ENCODE measurements at places on chromosomes 11 and 22.

DNA sequence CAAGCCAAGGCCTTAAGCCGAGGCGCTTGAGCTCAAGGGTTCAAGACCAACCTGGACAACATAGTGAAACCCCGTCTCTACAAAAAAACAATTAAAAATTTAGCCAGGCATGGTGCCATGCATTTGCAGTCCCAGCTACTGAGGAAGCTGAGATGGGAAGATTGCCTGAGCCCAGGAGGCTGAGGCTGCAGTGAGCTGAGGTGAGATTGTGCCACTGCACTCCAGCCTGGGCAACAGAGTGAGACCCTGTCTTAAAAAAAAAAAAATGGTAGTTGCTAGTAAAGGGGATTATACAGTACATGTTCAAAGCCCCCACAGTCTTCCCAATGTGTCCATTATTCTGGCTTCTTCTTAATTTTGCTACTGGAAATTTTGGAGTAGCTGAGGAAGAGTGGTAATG, 18.2 kb downstream of the CABIN1 start:
- no peak for DNase-seq

DNA sequence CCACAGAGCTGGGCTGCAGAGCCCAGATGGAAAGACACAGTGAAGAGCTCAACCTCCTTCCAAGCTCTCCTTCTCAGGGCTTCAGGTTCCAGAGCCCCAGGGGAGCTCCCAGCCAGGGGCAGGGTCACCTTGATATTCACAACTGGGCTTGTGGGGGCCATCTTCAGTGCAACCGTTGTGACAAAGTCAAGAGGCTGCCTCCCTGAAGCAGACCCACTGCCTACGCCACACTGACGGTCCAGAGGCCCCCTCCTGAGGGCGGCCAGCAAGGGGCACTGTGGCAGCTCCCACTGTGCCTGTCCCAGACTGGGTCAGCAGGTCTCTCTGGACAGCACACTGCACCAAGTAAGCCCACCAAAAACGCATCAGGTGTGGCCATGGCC, 84.1 kb downstream of the DGCR2 start:
- DNase-seq = no peak

DNA sequence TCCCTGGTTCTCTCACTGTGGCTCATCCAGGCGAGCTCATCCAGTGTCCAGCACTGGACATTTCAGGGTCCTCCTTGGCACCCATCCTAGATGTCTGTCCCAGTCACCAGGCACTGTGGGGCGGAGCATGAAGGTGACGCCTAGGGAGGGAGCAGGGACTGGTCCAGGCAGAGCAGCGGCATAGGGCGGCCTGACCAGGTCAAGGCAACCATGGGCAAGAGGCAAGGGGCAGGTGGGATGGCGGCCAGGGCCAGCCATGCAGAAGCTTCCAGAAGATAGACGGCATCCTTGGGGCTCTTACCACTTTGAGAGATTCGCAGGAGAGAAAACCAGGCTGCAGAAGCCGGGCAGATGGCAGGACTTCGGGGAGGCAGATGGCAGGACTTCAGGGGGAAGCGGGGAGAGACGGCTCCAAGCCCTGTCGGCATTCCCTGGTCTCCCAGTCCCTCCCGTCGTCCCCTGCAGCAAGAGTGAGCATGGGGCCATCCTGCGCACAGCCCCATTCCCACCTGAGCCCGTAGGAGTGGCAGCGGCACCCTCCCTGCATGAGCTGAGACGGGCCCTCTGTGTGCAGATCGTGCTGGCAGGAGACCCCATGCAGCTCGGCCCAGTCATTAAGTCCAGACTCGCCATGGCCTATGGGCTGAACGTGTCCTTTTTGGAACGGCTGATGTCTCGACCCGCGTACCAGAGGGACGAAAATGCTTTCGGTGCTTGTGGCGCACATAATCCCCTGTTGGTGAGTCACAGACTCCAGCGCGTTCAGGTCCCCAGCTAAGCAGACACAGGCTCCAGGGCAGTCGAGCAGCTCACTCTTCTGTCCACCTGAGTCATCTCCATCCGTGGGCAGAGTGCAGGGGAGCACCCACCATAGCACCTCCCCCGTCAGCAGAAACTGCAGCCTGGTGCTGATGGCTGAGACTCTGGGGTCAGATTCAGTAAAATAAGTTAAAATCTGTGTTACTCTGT, 20.1 kb upstream of the PANX2 start:
- no peak for DNase-seq

DNA sequence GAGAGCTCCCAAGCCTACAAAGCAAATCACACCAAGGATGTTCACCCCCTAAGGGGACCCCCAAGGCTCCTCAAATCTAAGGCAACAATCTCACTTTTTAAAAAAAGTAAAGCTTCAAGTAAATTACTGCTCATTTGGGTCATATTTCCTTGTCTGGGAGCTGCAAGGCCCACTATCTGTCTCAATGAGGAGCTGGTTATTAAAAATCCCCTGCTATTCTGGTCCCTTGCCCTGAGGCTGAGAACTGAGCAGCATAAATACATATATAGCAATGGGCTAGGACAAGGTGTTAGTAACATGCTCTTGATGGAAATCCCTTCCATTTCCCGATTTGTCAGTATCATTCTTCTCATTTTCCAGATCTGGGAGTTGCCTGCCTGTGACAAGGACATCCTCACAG, 119.2 kb downstream of the ETS1 start:
- DNase-seq = no peak

DNA sequence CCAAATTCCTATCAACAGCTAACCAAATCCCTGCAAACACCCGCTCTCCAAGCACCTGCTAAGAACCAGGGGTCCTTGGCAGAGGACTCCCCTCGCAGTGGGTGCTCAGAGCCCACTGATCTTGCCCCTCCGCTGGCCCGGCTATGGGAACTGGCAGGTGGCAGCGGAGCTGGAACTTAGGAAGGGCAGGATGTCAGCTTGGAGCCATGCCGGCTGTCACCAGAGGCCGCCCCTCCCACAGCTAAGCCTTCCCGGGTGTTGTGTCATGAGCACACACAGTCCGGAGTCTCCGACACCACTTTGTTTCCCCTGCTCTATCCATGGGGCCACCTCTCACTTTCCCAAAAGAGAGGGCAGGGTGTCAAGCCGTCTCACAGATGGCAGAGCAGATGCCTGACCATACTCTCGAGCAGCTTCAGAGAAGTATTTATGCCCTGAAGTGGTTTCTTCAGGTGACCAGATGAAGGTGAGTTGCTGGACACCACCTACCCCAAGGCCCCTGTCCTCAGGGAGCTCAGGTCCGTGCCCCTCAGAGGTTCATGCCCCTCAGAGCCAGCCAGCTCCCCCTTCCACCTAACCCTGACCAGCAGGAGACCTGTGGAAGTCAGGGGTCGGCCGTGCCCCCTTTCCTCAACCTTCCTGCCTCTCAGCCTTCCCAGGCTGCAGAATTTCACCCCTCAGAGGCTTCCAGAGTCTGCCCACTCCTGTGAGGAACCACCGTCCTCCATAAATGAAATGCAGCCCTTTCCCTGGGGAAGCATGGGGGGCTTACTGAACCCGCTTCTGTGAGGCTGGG, 545.7 kb upstream of the B3GAT1 start:
- no peak for DNase-seq

DNA sequence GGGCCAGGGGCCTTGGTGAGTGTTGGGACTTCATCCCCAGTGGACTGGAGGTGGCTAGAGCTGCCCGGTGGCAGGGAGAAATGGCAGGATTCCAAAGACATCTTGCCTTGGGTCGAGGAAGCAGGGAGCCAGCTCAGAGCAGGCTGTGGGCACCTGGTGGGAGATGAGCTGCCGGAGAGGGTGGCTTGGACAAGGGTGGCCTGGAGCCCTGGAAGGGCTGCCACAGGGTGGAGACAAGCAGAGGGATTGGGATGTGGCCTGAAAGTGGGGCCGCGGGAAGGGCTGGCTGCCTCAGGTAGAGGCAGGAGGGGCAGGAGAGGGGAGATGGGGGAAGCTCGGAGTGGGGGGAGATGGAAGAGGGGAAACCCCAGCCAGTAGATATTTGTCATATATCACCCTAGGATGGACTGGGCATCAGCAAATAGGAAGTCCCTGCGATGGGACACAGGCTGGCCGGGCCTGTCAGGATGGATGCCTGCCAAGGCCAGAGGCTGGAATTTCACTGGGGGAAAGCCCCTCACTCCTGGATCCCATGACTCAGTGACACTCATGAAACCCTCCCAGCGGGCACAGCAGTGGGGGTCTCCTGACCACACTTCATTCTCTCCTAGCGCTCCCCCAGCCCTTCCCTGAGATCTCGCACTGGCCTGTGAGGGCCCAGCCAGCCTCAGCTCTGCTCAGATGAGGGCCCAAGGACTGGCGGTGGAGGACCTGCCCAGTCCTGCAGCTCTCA, 72.0 kb upstream of the SHISAL1 start:
- DNase-seq = no peak

DNA sequence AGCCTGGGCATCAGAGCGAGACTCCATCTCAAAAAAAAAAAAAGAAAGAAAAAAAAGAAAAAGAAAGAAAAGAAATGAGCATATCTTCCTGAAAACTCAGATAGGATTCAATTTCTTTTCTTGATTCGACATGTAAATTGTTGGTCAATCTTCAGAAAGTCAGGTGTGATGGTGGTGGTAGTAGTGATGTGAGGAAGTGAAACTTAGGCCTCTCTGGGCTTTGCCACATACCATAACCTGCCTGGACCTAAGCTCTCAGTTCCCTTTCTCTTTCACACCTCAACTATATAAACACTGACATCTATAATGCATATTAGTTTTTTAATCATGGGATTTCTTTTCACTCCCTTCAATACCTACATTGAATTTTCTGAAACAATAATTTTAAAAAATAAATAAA, 98.0 kb upstream of the TBCEL start:
- peak; percentile 69 for DNase-seq

DNA sequence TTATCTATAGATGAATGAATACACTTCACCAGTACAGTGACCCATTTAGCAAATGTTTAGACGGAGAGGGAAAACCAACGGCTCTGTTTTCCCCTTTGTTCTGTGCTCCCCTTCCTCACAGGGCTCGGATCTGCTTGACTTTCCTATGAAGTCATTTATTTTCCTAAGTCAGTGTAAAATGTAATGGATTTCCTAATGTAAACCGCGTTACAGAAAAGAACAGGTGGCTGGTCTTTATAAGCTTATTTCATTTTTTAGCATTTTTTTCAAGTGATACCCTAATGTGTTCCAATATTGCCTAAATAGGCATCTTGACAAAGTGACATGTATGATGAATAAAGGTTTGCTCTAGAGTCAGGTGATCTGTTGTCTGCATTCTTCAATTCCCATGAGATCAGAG, 207.5 kb downstream of the PGR start:
- no peak for DNase-seq

GRCh38 chr11:10444725-10445315, 10.2 kb upstream of the AMPD3 start:
- no peak for DNase-seq

DNA sequence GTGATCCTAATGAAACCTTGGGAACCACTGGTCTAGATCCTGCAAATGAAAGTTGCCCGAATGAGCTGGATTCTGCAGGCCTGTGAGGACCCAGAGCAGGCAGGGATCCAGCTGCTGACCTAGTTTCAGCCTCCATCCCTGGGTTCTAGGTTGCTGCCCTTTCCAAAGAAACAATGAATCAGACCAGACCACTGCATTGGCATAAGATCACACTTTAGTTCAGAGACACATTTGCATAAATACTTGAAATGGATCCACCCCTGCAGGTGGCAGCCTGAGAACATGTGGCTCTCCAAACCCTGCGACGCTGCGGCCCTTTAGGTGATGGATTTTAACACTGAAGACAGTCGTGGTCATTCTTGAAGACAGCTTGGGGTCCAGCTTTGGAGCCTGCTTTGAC, 23.7 kb downstream of the ADAMTS8 start:
- no peak for DNase-seq

DNA sequence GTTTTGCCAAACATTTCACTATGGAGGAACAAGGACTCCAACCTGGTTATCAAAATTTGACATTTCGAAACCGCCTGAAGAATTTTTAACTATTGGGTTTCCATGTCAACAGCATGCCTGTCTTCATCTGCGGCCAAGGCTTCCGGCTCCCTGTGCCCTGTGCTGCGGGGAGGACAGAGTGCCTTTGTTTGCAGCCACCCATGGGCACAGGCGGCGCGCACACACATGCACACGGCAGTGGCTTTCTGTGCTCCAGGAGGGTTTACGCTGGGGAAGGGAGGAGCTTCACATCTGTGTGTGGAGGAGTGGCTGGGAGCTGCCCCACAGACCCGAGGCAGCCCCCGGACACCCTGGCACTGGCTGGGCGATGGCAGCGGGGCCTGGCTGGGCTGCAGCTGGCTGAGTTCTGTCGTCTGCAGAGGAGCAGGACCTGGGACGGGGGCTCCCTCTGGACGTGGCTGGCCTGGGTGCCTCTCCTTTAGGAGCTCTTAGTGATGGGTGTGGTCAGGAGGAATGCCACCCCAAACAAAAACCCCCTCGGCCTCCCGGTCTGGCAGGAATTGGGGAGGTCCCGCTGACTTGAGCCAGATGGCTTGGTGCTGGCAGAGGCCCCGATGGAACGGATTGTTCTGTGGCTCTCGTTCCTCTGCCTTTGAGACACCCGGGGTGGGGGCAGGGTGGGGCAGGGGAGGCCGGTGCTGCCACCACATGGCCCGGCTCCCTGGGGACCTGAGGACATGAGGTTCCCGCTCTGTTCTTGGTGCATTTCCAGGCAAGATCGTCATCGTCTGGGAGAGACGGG, 1290.9 kb downstream of the BRD1 start:
- DNase-seq = no peak

DNA sequence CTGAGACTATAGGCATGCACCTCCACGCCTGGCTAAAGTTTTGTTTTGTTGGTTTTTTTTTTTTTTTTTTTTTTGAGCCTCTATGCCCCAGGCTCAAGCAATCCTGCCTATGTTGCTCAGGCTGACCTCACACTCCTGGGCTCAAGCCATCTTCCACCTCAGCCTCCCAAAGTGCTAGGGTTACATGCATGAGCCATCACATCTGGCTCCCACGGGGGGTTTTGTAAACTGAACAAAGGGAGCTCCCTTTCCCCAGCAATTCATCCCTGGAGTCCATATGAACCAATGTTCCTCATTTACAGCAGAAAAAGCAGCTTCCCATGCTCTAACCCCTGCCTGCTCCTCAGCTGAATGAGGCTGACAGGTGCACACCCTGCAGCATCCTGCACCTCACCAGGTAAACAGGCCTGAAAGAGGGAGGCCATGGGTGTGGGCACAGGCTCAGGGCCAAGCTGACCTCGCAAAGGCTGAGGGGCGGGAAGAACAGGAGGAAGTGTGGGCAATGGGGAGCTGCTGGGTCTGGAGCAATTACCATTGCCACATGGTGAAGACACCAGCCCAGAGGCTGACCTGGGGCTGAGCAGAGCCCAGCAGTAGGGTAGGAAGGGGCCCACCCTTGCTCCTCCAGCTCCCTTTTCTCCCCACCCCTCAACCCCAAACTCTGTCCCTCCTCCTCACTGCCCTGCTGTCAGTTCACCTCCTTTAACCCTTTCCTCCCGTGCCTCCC, 58.2 kb downstream of the RBX1 start:
- no peak for DNase-seq

All from germinal center (tissue), 1 donor.